Hematopoietic multipotent progenitor cell treated with erythropoietin and hydrocortisone succinate and interleukin-3 and kit ligand, for 15 days (in vitro differentiated cells): ENCODE measurements at places on chromosomes 16 and 17.

- no peak for DNase-seq
These were observed 17.7 kb downstream of the RAI1 start for GRCh38 chr17:17698869-17699351.

DNA sequence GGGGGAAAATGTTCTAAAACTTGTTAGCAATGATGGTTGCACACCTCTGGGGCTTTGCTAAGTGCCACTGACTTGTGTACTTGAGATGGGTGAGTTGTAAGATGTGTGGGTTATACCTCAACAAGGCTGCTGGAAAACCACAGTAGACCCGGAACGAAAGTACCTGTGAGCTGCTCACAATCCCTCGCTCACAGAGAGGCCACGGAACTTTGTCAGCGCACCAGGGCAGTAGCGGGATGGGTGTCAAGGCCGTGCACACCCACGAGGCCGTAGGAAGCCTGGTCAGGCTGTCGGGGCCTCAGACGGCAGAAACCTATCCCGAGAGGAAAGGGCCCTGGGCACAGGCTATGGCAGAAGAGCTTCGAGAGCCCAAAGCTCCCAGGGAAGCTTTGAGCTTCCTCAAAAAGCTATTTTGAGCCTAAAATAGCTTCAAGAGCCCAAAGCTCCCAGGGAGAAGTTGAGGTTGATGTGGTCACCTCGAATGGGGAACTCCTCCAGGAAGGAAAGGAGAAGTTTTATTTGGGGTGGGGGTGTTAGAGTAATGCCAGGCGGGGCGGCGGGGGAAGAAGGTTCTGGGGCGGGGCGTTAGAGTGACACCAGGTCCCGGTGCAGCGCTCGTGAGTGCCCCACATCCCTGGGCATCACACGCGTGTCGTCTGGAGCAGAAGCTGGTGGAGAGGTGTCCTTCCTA is 19.0 kb downstream of the CBFA2T3 start:
- DNase-seq, result no peak

DNA sequence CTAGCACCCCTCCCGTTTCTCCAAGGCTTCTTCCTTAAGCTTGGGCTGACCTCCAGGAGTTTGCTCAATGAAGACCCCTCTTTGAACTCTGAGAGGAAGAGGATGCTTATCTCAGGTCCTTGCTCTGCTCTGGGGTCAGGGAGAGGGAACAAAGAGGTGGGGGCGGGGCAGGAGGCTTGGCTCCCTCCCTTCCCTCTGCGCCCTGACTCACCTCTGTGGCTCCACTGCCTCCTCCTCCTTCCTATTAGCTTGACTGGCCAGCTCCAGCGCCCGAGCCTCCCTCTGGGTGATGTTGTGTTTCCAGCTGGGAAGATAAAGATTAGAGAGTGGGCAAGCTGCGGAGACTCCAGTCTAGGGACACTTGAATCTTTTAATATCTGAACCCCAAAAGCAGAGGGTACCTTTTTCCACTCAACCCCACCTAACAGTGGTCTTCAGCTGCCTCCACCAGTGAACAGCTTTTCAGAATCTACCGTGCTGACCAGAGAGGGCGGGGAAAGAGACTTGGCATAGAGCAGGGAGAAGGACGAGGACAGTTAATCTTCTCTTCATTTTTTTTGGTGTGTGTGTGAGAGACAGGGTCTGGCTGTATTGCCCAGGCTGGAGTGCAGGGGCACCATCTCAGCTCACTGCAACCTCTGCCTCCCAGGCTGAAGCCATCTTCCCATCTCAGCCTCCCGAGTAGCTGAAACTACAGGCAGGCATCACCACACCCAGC is 6.7 kb downstream of the GIP start:
- DNase-seq, result no peak

DNA sequence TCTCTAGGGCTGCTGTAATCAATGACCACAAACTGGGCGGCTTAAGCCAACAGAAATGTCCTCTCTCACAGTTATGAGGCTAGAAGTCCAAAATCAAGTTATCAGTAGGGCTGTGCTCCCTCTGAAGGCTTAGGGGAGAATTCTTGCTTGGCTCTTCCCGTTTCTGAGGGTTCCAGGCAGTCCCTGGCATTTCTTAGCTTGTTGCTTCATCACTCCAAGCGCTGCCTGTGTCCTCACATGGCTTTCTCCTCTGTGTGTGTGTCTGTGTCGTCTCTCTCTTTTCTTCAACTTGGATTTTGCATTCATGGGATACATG is 13.7 kb upstream of the CDC42EP4 start:
- no peak for DNase-seq
